ENCODE measurements at places on chromosomes 13 and 19.

- no peak for DNase-seq
Observed at GRCh38 chr19:38245826-38246498, 10.2 kb downstream of the PPP1R14A start.

DNA sequence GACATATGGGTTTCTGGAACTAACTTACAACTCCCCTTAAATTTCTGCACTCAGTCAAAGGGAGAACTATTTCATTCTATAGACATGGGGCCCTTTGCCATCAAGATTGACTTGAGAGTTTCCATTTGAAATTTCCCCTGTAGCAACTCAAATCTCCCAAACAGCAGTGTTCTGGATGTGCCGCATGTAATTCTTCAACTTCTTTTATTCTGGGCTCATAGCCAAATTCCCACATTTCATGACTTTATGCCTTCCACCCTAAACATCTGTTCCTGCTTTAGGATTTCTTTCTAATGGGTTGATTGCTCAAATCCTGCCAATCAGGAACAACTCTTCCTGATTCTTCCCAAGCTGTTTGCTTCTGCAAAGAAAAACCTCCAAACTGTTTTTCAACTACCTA lies 336.0 kb downstream of the TBC1D4 start:
- no peak for DNase-seq

GRCh38 chr19:43667876-43668405 lies 2.0 kb downstream of the PLAUR start:
- no peak for DNase-seq

- DNase-seq = no peak
Observed at GRCh38 chr19:29384656-29385055, 141.1 kb upstream of the VSTM2B start.

DNA sequence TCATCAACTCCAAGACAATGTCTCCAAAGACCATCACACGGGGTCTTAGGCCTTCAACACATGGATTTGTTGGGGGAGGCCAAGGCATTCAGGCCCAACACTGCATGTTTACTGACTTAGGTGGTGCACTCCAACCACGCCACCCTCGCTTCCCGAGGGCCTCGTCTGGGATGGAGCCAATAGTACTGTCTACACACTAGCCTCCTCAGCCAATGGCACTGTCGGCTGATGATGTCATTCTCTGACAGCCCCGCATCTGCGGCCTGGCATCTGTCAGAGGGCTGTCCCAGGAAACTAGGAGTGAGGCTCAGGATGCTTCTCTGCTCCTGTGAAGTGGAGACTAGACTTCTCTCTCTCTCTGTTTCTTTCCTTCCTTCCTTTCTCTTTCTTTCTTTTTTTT lies 96.6 kb downstream of the TEX26 start:
- no peak for DNase-seq

DNA sequence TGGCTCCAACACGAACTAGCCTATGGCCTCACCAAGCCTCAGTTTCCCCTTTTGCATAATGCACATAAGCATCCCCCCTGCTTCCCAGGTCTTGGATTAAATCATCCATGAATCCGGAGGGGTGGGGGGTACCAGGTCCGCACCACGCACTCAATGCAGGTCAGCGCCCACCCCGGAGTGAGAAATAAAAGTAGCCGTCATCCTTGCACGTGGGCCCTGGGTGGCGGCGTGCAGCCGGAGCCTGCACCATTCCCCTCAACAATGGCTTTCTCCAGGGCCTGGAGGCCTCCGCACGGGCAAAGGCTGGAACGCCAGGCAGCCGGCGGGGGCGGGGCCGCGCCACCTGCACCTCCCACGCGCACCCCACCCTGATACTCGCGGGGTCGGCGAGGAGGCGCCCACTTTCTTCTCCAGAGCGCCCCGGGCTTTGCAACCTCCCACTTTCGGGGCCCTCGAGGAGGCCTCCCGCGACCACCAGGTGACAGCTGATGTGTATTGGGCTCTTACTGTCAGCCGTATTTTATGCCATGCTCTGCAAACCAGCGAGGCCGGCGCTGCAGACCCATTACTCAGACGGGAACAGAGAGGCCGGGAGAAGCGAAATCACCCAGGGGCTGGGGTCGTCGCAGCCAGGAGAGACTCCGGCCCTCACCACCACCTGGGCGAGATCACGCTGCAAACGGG lies 767 bp upstream of the GADD45B start:
- DNase-seq = no peak

DNA sequence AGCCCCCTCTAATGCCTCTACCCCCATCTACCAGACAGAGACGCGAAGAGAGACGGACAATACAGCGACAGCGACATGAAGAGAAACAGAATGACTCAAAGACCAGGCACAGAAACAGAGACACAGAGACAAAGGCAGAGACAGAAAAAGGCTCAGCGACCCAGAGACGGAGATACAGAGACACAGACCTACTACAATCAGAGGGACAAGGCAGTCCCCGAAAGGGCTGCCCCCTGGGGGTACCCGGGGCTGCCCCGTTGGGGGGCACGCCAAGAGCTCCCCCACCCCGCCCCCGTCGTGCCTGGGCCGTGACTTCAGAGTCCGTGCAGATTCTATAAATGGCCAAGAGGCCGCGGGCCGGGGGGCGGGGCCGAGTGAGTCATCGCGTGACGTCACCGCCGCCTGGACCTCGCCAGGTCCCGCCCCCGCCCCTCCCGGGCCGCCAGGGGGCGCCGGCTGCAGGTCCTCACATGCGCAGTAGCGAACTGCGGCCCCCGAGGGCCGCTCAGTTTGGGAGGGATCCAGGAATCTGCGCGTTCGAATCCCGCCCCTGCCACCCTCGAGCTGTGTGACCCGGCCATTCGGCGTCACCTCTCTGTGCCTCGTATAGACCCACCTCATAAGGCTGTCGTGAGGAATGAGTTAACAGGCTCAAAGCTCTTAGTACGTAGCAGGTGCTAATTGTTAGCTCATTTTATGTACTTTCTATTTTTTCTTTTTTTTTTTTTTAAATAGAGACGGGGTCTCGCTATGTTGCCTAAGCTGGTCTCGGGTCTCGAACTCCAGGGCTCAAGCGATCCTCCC lies 2.7 kb upstream of the CNN1 start:
- peak; percentile 68 for DNase-seq

GRCh38 chr13:111943229-111943795 lies 123.6 kb upstream of the SOX1 start:
- DNase-seq = no peak

DNA sequence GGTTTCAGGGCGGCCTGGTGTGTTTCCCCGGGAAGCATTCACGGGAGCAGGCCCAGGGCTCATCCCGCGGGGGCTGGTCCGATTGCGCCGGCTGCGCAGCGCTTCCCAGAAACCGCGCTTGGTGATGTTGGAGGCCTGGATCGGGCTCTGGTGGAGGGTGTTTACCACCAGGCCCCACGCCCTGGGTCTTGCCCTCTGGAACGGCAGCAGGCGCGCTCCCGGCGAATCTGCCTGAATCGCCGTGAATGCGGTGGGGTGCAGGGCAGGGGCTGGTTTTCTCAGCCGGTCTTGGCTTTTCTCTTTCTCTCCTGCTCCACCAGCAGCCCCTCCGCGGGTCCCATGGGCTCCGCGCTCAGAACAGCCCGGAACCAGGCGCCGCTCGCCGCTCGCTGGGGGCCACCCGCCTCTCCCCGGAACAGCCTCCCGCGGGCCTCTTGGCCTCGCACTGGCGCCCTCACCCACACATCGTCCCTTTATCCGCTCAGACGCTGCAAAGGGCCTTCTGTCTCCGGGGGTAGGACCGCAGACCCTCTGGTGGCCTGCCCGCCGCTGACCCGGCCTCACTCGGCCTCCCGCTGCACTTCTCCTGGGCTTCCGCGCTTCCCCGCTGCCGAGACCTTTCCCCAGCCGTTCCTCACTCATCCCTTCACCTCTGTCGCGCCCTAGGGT lies 69.4 kb upstream of the GJB6 start:
- no peak for DNase-seq

GRCh38 chr19:5137571-5138124 lies 168.7 kb downstream of the KDM4B start:
- no peak for DNase-seq

GRCh38 chr13:35712907-35713761 lies 236.6 kb upstream of the MAB21L1 start:
- DNase-seq = no peak

DNA sequence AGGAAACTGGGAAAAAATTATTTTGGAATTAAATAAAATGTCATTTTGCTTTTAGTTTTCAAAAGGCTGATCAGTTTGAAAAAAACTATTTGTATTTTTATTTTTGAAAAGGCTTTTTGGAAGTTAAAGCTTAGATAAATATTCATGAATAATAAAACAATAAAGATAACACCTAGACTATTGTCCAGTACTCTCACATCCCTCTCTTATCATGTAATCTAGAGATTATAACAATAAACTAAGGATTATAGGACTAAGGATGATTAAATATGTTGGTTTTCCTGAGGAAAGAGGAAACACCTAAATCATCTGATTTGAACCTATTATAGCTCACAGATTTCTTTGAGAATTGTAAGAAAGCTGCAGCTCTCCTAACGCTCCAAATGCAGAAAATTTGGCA lies 81.4 kb upstream of the AKAP11 start:
- DNase-seq = no peak

- no peak for DNase-seq
Observed at GRCh38 chr13:47886314-47886713, 114.8 kb downstream of the SUCLA2 start.

- no peak for DNase-seq
Observed at GRCh38 chr19:47309608-47310007, at the start of gene C5AR1. TSS of gene C5AR1 (plus strand) at chr19:47309861. CDS start at chr19:47309896, 35 bp downstream.

DNA sequence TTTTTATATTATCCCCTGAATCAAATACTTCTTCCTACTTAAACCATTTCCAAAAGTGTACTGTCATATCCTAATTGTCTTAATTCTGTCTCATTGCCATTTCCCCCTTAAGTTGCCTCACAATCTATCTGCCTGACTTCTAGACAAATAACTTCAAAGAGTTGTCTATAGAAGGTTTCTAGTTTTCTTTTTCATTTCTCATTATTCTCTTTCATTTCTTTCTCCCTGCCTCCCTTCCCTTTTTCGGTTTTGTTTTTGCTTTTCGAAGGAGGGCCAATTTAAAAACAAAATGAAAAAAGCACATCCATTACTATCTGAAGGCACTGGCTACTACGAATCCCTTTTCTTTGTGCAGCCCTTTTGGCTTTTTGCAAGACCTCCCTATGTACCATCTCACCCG lies 367.2 kb downstream of the DNAJC15 start:
- no peak for DNase-seq
